ENCODE measurements at places on chromosomes 3 and 15. TPM values are rescaled to one million over a fixed set of nuclear protein-coding genes. Genes with fewer than 3 reads are reported as not detected.

The ITPKA gene
- total RNA-seq = 0.15 TPM

The C2CD4A gene
- total RNA-seq = not detected

The NR1I2 gene
- total RNA-seq = 0.32 TPM

The SLC15A2 gene
- total RNA-seq = 0.98 TPM

The GABRA5 gene
- not detected for total RNA-seq

GRCh38 chr3:61463191-61463590 is 98.2 kb upstream of the PTPRG start:
- H3K4me1 ChIP-seq = no peaks in the 10 kb centered on the region
- H3K4me3 ChIP-seq = no peak overlapping the region
- no peak overlapping the region for H3K27ac ChIP-seq
- DNase-seq = no peak
- H3K27me3 ChIP-seq = no peaks in the 10 kb centered on the region
- no peaks in the 10 kb centered on the region for H3K36me3 ChIP-seq

GRCh38 chr3:42514876-42515275 is 12.4 kb downstream of the VIPR1 start:
- H3K36me3 ChIP-seq = no peaks in the 10 kb centered on the region
- H3K27me3 ChIP-seq = no peaks in the 10 kb centered on the region
- peaks cover 4% of the 10 kb centered on the region for H3K4me1 ChIP-seq
- no peak overlapping the region for H3K4me3 ChIP-seq

GRCh38 chr3:122469659-122470058 is 45.1 kb downstream of the KPNA1 start:
- no peaks in the 10 kb centered on the region for H3K36me3 ChIP-seq
- H3K4me3 ChIP-seq = no peak overlapping the region
- no peaks in the 10 kb centered on the region for H3K27me3 ChIP-seq
- no peak for DNase-seq
- H3K4me1 ChIP-seq = no peaks in the 10 kb centered on the region

DNA sequence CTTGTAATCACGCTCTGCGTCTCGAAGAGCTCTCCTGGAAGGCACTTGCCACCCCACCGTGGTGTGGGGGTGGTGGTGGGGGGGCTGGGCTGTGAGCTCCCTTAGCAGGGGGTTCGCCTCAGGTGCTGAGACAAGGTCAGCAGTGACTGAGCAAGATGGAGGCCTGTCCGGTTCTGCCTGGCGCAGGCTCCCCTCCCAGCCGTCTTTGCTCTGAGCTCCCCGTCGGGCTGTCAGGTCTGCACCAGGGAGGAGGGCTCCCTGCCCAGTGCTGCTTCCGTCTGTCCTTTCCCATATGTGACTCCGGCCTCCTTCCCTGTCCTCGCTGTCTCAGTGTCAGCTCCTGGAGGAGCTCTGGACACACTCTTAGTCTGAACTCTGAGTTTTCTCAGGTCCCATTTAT is 80.0 kb downstream of the PLXNA1 start:
- H3K27ac ChIP-seq = no peak overlapping the region
- H3K4me3 ChIP-seq = no peak overlapping the region
- H3K27me3 ChIP-seq = no peaks in the 10 kb centered on the region
- no peaks in the 10 kb centered on the region for H3K4me1 ChIP-seq
- no peak for DNase-seq

DNA sequence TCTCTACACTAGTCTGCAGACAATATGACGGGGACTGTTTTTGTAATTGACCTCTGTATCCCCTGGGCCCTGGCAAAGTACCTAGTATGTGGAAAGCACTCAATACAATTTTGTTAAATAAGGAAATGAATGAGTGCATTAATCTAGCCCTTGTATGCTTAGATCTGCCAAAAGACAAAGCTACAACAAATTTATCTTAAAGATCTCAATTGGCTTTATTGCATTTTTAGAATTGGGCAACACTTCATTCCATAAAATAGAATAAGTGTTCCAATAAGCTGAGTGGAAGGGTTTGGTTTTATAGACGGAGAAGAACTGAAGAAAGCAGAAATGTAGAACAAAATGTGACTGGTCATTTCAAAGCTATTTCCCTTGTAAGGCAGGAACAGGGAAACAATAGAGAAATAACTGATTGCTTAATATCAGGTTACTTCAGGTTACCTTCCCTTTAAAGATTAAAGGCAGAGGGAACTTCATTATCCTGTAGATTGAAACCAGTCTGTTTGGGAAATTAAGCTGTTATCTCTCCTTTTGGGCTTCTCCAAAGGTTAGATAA is 108.3 kb upstream of the MME start:
- H3K36me3 ChIP-seq = no peaks in the 10 kb centered on the region
- H3K27ac ChIP-seq = peak overlapping the region; percentile 80
- H3K27me3 ChIP-seq = no peaks in the 10 kb centered on the region
- no peak overlapping the region for H3K4me3 ChIP-seq
- no peak for DNase-seq

DNA sequence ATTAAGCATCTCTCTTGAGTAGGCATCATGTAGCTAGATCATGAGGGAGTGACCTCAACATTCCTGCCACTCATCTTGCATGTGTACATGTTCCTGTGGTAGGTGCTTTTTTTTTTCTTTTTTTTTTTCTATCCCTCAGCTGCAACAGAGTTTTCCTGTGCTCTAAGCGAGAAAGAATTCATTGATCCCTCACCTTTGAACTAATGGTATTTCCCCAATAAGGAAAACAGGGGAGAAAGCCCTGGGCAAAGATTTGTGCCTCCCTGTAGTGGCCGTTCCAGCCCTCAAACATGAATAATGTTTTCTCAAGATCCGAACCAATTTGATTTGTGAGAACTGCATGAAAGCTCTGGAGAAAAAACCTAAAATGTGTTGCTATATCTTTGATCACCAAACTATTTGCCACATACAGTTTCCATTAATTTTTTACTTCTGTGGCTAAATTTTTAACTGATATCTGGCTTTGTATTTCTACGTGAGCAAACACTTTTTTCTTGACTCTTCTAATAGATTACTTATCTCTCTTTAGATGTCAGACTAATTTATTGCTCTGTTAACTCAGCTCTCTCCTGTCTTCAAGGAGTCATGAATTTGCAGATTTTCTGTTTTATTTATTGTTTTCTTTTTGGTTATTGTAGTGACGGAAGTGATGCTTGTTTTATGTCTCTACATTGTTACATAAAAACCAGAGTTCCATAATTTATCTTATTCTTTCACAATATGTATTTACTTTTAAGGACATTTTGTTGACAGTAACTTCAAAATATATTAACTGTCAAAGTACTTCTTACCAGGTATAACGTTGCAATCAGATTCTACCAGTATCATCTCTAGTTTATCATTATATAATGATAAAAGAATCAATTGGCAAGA is 1396.5 kb downstream of the OTOL1 start:
- H3K4me3 ChIP-seq = no peak overlapping the region
- DNase-seq = no peak
- H3K36me3 ChIP-seq = no peaks in the 10 kb centered on the region

GRCh38 chr3:53892286-53892637 is 603 bp upstream of the SELENOK start:
- peak overlapping the region; percentile 75 for H3K4me3 ChIP-seq
- H3K4me1 ChIP-seq = no peaks in the 10 kb centered on the region
- DNase-seq = no peak
- no peaks in the 10 kb centered on the region for H3K36me3 ChIP-seq
- H3K27me3 ChIP-seq = no peaks in the 10 kb centered on the region
- peak overlapping the region; percentile 98 for H3K27ac ChIP-seq

DNA sequence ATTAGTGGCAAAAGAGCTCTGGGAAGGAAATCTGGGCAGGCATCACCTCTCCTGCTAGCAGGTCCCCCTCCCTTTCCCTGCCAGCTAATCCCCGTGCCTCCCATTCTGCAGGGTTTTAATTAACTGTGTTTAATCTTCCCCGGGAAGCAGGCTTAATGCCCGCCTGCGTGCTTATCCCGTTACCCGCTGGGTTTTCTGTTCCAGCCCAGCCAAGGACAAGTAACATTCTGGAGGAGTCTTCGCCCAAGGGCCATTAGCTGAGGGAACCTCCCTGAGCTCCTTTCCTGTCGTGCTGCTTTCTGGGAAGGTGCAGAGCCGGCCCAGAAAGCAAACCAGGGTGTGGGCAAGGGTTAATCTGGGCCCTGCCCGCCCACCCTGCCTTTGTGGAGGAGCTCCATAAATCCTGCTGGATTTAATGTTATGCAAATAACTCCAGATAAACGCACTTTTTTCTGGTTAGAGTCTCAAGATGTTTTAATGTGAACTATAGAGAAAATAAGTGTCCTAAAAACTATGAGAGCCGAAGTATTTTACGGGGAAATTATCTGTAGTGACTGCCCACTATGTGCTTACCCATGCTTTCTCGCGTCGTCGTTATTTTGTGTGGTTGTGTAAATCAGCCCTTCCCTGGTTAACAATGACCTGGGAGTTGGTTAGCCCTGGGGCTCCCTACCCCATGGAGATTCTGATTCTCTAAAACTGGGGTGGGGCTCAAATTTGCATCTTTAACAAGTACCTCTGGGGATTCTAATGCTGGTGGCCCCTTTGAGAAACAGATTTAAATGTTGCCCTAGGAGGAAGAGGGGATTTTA is 25.9 kb downstream of the TRIM71 start:
- H3K27me3 ChIP-seq = no peaks in the 10 kb centered on the region
- no peak for DNase-seq
- no peaks in the 10 kb centered on the region for H3K4me1 ChIP-seq
- no peaks in the 10 kb centered on the region for H3K36me3 ChIP-seq

GRCh38 chr3:39268549-39268900 is 11.3 kb downstream of the CX3CR1 start:
- no peaks in the 10 kb centered on the region for H3K36me3 ChIP-seq
- no peaks in the 10 kb centered on the region for H3K27me3 ChIP-seq
- no peaks in the 10 kb centered on the region for H3K4me1 ChIP-seq
- no peak for DNase-seq

Data from breast epithelium (tissue), 4 donors.